Activated effector memory CD4-positive, alpha-beta T cell treated with Interleukin-2 at 50 U/mL for 16 hours (primary cell): ENCODE measurements at places on chromosomes 2 and 18.

DNA sequence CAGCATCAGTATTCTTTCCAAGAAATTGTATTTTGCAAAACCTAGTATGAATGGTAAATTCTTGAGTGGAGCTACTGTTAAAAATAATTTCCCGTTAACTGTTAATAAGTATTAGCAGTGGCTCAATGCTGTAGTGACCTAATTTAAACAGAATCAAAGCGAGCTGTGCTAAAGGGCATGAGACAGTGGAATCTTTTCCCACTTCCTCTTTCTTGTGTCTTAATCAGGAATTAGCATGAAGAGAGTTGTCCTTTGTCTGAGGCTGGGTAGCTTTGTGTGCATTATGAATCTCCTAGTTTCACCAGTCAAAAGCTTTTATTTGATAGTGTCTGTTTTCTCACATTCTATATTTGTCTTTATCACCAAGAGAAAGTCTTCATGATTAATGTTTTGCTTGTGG lies 298.8 kb upstream of the GCFC2 start:
- no peak for DNase-seq

DNA sequence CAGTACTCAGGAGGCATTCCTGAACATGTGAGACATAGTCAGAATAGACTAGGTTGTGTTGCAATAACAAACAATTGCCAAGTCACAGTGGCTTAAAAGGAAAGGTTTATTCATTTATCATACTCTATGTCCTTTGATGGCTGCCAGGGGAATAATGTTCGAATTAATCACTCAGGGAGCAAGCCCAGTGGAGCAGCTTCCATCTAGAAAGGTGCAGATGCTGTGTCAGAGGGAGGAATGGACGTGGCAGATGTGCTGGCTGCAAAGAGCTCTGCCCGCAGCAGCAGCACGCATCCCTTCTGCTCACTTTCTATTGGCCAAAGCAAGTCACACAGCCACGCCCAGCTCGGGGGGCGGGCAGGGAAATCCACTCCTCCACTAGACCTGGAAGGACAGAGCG lies 105.9 kb upstream of the AQP4 start:
- DNase-seq: no peak

- DNase-seq: no peak
Observed at GRCh38 chr2:131801210-131801744, 273.6 kb downstream of the CCDC74A start.

DNA sequence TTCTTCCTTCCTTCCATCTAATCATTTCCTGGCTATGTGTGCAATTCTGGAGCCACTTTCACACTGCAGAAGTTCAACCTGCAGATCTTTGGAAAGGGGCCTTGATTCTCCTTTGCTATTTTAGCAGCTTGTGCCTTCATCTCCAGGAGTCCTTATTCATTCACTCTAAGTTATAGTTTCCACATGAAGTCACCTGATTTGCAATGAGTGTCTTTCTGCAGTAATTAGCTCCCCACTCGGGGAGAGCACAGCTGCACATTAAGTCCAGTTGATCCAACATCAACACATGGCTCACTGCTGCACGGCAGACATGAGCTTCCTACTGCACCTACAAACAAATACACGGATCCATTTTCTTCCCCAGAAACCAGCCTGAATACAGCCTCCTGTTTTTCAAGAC lies 323.1 kb upstream of the TNP1 start:
- no peak for DNase-seq

GRCh38 chr2:198376677-198377076 lies 572.3 kb downstream of the PLCL1 start:
- no peak for DNase-seq

DNA sequence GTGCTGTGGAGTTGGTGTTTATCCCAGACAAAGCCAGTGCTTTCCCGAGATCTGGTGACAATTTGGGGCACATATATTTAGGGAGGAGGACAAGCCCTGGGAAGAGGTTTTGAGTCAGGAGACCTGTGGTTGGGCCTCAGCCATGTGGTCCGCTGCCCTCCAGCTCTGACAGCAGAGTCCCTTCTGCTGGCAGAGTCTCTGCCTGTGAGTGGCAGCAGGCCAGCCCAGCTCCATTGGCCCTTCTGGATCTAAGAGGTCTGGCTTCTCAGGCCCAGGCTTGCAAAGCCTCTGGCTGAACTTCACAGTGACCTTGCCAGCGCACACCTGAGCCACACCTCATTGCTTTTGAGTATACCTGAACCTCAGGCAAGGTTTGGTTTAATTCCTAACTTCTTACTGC lies 115.3 kb downstream of the BCL2L11 start:
- no peak for DNase-seq

- no peak for DNase-seq
Observed at GRCh38 chr18:61975526-61976326, 82.9 kb upstream of the RNF152 start.
